ENCODE measurements at places on chromosomes 4 and X.

DNA sequence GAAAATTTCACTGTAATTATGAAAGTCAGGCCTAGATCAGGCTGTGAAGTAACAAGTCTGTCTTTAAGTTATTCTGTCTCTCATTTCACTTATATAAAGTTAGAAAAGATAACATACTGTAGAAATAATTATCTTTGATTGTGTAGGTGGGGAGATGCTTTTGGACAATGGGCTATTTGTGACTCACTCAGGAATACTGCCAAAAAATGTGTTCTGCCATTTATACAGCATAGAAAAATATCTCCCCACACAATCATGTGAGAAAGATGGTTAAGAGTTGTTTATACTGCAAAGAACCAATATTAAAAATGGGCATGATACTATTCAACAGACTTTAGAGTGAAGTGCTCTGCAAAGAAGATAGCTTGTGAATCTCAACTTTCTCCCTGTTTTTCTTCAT lies 95.0 kb upstream of the GABRA2 start:
- DNase-seq: no peak

DNA sequence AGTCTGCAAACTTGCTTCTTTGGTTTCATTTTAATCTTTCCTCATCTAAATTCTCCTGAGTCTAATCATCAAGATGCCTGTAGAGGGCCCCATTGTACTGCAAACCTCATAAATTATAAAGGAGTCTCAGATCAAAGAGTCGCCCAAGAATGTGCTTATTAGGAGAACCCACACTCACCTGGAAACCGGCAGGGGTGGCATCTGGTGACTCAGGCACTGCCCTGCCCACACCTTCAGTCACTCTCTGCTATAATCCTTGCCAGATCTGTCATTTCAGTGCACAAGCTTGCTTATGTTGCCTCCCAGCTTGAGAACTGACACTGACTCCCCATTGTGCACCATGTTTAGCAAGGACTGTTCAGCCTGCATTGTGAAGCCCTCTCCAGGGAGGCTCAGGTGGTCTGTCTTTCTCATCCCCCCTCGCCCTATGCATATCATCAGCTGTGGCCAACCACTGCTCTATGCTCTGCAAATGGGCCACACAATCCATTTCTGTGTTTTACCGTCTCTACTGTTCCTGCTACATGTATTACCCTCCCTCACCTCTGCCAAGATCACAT lies 12.4 kb downstream of the EPGN start:
- DNase-seq: peak; percentile 86

DNA sequence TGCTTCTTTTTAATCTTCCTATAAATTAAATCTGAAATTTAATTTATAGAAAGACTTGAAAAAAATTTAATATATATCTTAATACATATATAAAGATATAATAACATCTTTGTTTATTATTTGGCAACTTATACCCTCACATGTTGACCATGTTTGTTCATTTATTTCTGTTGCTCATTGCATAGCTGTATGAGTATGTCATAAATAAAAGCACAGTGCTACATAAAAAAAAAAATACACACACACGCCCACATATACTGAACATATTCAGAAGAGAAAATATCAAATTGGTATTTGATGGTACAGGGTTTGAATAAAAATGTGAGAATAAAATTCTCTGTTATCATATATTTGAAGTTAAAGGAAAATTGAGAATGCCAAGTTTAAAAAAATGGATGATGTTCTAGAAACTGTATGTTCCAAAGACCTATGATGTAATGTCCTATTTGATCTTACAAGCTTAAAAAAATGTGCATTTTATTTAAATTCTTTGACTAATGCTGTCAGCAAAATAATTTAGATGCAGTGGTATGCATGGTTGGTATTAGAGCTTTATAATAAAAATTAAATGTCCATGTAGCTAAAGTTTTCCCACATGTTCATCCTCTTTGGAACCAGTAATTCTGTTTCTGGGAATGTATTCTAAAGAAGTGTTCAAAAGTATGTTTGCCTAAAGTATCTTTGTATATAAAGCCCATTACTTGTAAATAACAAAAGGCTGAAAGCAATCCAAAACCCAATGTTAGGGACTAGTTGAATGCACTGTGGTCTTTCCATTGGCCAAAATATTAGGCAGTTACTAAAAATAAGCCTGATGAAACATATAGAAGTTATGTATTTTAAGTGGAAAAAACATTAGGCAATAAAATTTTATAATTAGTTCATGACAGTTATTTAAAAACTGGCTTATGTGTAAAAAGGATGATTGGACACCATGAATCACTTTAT lies 12.9 kb downstream of the TMEM184C start:
- no peak for DNase-seq

DNA sequence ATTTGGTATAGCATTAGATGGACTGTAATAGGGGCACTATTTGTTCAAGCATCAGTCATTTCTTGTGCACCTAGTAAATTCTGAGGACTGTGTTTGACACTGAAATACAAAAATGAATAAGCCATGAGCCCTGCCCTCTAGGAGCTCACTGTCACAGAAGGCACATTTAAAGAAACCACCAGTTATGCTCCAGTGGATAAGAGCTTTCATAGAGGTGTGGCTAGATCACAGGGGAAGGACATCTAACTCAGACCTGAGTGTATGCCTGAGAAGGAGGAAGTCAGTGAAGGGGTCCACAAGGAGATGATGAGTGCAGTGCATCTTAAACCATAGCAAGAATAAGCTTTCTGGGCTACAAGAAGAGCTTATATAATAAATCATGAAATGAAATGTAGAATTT lies 40.1 kb downstream of the BTC start:
- DNase-seq: no peak

DNA sequence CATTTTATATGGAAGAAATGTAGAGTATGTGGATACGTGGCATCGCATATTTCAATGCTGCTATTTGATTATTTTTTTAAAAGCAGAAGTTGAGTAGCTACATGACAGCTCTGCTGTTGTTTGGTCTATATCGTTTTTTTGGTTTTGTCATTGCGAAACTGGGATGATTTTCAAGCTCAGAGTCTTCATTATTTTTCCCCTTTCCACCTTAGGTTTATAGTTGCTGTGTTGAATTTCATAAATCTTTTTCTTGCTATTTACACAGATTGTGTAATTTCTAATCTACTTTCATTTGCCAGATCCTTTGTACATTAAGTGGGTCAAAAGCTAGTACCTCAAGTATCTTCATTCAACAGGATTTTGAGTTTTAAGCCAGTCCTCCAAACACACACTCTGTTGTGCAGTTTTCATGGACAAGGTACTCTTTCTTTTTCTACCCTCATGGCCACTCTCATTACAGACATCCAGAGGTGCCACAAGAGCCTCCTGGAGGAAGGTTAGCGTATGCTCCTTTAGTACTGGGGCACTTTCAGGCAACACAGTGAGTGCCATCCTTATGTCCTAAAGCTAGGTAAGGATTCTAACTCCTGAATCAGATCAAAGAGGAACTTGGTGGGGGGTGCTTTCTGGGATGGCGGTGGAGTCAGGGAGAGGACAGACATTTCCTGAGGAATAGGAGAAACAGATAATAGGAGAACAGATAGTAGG lies 123.2 kb downstream of the FHIP1A start:
- no peak for DNase-seq

DNA sequence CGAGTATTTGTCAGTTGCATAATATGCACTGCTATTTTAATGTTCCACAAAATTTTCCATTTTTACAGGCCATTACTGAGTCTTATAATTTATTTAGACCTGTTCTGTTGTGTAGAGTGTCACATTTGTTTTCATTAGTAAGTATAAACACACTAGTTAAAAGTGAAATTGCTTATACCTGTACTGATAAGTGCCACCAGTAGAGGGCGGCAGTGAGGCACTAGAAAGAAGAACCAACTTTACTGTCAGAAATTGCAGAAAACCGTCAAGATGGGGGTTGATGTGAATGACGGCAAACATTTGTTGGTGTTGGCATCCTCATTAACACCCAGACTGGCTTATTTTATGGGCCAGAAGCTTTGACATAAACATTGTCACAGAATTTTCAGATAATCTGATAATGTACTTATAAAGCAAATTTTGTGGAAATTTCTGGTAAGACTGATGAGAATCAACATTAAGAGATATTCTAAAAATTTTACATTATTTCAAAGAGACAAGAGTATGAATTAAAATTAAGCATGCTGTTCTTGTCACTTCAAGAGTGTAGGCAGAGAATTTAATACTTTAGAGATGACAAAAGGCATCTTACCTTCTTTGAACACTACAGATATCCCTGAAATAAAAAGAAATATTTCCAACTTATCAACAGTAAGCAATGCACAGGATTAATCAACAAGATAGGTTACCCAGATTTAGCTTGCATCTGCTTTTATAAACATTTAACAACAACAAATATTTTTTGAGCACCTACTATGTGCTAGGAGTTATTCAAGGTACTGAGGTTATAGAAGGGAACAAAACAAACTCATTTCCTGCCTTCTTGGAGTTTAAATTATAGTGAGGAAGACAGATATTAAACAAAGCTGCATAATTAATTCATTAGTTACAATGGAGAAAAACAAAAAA lies 24.9 kb downstream of the ALPK1 start:
- DNase-seq: no peak

GRCh38 chr4:153927451-153927850 lies 138.6 kb upstream of the SFRP2 start:
- DNase-seq: no peak

DNA sequence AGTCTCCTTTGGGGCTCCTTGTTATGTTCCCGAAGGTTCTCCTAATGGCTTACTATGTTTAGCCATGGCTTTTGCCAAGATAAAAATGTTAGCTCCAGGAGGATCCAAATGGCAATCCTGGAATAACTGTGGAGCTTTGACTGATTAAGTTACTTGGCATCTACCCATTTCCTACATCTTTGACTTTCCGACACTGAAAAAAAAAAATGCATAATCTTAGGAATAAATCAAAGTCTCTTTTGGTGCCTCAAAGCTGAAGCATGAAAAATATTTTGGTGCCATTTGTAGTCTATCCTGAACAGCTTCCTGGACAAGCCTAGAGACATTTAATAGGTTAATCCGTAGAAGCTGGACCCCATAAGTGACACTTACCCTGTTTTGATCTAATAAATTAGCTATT lies 191.7 kb downstream of the PALLD start:
- DNase-seq: no peak

DNA sequence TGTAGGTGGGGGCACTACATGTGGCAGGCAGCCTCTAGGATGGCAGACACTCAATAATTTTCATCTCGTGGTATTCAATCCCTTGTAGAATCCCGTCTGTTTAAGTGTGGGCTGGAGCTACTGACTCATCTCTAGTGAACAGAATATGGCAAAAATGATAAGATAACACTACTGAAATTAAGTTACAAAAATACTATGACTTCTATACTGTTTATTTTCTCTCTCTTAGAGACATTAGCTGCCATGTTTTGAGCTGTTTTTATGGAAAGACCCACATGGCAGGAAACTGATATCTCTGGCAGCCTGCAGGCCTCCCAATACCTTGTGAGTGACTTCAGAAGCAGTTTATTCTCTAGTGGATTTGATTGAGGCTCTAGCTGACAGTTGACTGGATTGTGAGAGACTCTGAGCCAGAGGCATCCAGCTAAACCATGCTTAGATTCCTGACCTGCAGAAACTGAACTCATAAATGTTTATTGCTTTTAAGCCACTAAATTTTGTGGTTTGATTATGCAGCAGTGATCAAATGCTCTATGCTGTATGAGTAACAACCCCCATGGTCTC lies 298.8 kb upstream of the CTSO start:
- no peak for DNase-seq

DNA sequence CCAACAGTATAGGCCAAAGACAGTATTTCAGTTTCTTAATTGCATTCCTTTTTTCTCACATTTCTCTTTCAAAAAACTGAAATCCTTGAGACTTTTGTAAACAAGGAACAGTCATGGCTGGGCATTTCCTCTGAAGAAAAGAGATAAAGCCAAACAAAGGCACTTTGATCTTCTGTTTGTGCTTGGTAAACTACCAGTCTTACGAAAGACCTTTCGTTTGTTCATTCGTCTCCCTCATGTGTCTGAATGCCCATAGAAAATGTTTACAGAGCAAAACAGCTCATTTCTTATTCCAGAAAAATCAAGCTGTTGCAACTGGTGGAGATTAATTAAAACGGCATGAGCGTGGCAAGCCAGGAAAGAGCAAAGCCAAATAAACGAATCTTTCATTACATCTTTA lies 178.0 kb downstream of the GASK1B start:
- DNase-seq: no peak

DNA sequence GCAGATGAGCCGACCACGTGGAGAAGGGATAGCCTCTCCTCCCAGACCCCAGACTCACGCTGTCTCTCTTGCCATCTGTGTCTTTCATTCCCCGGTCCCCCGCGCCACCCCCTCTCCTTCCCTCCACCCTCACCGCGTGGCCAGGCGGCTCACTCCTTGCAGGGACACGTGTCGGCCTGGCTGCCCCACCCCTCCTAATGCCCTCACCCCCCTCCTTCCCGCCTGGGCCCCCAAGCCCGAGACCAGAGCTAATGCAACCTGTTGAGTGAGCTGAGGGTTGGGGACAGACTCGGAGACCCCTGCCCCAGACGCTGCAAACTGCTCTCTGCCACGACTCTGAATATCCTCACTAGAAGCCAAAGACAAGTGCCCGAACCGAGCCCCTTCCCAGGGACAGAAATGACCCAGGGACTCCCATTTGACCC lies 1.8 kb downstream of the SLC38A5 start:
- DNase-seq: no peak

DNA sequence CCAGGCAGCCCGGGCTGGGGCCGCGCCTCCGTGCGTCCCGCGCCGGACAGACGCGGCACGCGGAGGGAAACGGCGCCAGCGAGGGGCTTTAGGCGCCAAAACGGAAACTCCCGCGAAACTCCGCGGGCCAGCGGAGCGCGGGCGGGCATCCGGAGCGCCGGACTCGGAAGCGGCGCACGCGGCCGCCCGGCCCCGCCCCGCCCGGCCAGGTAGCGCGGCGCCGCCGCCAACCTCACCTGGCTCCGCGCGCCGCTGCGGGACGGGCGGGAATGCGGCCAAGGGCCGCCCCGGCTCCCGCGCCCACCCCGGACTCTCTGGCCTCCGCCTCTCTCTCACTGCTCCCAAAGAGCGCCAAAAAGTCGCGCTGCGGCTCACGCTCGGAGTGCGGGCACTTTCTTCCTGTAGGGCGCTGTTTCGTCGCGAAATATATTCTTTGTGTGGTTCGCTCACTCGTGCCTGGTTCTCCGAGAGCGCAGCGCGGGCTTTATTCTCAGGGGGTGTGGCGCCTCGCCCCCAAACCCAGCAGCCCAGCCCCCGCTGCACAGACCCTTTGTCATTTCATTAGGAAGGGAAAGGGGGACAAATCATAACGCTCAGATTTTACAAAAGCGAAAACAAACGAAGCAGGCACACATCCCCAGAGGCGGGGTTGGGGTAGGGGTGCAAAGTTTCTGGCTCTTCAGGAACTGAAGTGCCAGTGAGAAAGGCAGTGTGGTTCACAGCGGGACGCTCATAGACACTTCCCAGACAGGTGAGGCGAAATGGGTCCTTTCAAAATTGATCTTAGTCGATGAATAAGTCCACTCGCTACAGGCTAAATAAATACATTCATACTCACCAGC lies 961 bp upstream of the MBNL3 start:
- DNase-seq: peak; percentile 23

- no peak for DNase-seq
These were observed 174.9 kb downstream of the ACTRT1 start for GRCh38 chrX:127877318-127877717.

GRCh38 chr4:177092807-177093206 lies 216.9 kb upstream of the NEIL3 start:
- DNase-seq: no peak

GRCh38 chr4:139214039-139214534 lies 37.1 kb upstream of the ELF2 start:
- DNase-seq: no peak

All from RWPE2 (cell line).